ENCODE measurements at places on chromosomes 5 and 9.

DNA sequence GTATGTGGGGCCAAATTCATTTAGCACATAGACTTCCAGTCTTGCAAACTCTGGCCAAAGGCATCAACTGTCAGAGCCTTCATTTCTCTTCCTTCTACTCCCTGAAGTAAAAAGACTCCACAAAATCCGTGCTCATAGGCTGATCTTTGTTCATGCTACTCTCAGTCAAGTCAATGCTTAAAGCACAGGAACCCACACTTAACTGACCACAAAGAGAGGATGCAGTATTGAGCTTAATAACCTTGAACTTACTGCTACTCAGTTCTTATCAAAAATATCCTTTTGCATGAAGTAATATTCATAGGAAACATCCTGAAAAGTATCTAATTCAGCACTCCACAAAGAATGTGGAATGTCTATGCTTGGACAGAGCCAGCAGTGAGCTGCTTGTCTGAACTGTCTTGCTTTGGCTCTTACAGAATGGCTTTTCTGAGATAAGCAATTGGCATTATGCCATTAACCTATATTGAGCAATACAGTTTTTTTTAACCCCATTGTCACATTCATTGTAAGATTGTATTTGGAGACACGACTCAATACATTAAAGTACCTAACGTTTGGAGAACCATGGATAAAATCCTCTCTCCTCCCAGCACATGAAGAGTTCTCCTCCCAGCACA is 21.7 kb downstream of the LPAR1 start:
- DNase-seq, result no peak

DNA sequence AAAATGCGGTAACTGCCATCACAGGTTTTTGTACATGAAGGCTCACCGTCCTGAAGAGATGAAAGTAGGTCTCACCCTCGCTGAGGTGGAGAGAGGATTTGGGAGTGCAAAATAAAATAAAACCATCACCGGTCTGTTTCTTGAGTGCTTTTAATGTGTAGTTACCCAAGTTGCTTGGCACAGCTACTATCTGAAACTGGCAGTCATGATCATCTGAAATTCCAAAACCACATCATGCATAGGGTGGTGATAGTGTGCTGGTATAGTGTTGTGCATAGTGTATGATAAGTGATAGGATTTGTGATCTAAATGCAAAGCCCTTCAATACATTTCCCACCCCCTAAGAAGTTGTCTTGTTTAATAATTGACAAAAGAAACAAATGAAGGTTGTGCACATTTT is 381.3 kb downstream of the DMRT2 start:
- DNase-seq, result no peak

DNA sequence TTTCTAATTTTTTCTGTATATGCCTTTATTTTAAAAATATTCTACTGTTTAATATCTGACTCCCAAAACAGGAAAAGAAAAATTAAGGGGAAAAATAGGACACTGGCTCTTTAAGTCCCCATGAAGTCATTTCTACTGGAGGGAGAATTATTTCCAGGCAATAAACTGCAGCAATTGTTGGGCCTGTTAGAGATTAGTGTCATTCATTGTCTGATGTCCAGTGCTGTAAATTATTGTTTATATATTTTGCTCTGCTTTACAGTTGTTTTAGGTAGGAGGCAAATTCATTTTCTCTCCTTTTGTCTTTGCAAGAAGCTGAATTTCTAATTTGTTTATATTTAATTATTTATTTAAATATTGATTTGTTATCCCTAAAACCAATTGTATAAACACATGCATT is 906.0 kb upstream of the CDH10 start:
- DNase-seq, result no peak

DNA sequence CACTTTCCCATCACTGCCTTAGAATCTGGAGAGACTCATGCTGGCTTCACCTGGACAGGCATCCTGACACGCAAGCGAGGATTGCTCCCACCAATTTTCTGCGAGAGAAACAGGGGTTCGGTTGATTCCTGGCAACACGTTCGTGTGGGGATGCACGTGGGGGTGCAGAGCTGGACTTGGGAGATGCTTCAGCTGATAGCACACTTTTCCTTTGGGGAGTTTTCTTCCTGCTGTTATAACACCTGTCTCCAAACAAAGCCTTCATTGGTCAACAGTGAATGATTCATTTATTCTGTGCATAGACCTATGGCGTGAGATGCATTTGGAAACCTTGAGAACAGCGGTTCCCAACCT is 50.0 kb downstream of the ROPN1L start:
- no peak for DNase-seq

DNA sequence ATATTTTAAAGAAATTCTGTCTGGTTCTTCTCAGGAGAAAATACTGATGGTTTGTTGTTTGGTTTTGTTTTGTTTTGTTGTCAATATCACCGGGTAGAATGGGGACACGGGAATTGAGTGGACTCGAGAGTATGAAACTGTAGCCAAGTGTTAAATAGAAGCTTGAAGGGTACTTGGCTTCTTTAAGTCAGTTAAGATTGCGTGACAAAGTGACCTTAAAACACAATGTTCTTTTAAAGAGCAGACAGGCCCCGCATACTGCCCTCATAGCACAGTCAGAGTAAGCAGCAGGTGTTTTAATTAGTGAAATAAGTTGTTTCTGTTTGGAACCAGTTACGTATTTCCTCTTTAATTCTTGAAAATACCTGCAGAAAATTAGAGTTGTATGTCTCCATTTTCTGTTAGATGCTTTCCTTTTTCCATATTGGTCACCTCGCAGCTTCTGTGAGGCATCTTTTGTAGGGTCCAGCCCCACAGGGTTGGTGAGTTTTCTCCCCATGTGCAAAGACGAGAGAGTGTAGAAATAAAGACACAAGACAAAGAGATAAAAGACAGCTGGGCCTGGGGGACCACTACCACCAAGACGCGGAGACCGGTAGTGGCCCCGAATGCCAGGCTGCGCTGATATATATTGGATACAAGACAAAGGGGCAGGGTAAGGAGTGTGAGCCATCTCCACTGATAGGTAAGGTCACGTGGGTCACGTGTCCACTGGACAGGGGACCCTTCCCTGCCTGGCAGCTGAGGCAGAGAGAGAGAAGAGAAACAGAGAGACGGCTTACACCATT is 9.6 kb downstream of the TRIP13 start:
- no peak for DNase-seq

- DNase-seq, result no peak
Measured at GRCh38 chr5:148961261-148962199, 101.3 kb downstream of the SH3TC2 start.

DNA sequence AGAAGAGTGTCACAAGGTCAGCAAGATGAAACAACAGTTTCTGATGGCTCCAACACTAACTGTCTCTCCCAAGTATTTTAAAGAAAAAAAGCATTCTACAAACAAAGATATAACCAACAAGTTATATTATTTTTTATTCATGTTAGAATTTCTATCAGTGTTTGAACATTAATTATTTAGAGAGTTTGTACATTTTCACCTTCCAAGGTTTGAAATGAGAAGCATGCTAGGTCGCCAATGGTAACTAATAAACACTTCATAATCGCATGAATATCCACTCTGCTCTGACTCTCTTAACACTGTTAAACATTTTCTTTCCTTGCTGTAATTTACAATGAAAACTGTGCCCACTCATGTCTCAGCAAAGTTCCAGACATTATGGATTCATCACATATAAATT is 73.5 kb downstream of the PTCH1 start:
- no peak for DNase-seq

DNA sequence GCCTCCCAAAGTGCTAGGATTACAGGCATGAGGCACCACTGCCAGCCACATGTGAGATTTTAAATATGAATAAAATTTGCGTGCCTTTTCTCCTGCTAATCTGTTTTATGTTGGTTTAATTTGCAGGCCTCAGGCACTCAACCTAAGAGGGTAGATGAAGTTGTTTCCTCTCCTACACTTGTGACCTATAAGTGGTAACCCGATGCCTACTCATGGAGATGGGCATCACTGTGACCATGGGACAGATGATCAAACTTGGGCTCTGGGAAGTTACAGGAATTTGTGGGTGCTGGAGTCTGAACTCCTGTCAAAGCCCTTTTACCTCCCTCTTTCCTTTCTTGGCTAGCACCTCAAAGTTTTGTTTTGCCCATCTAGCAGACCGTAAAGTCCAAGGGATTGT is 1.1 kb downstream of the SLC28A3 start:
- no peak for DNase-seq

DNA sequence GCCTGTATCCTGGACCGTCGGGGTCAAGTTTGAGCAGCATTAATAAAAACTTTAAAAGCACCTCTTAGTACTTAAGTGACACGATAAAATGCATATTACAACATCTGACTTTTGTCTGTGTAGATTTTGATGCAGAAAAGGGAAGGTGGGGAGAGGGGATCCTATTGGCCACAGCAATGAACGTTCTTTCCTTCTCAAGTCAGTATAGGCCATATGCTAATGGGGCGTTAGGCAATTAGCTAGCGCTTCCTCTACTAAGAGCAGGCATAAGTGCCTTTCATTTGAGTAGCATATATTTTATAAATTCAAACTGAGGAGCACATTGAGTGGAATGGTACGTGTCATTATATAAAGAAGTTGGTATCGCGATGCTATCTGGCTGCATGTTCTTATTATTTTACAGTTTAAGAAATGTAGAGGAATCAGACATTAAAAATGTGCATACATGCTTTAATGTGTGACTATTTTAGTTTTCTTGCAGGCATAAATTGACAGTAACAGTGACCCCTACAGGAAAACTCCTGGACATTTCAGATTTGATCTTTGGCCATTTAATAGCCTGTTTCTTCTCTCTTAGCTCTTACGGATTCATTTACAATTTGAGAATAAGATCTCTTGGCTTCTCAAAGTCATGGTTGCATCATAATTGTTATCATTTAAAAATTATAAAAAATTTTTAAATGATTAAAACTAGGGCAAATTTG is 1.1 kb upstream of the GNA14 start:
- DNase-seq, result peak; percentile 10

GRCh38 chr5:74639807-74640449 is 600 bp downstream of the ENC1 start:
- peak; percentile 41 for DNase-seq

DNA sequence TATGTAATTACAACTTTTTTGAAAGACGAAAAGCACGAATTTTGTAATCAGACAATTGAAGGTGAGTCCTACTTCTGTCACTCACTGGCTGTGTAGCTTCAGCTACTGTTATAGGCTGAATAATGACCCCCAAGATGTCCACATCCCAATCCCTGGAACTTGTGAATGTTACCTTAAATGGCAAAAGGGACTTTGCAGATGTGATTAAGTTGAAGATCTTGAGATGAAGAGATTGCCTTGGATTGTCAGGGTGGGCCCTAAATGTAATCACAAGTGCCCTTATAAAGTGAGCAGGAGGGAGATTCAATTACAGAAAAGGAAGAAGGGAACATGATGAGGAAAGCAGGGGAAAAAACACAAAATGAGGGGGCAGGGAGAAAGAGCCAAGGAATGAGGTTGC is 326.2 kb upstream of the MSX2 start:
- no peak for DNase-seq

- DNase-seq, result no peak
Measured at GRCh38 chr5:123147128-123147715, 58.2 kb downstream of the PRDM6 start.

DNA sequence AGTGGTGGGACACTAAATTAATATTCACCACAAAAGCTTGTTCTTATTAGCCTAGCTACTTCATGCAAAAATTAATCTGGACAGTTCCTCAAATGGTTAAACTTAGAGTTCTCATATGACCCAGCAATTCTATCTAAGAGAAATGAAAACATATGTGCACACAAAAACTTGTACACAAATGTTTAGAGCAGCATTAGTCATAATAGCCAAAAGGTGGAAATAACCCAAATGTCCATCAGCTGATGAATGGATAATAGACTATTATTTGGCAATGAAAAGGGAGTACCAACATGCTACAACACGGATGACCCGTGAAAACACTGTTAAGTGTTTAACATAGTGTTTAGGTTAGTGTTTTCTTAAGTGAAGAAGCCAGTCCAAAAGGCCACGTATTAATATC is 32.8 kb upstream of the TNIP1 start:
- DNase-seq, result no peak

- DNase-seq, result no peak
Measured at GRCh38 chr9:135677641-135678168, 14.6 kb downstream of the LCN9 start.

DNA sequence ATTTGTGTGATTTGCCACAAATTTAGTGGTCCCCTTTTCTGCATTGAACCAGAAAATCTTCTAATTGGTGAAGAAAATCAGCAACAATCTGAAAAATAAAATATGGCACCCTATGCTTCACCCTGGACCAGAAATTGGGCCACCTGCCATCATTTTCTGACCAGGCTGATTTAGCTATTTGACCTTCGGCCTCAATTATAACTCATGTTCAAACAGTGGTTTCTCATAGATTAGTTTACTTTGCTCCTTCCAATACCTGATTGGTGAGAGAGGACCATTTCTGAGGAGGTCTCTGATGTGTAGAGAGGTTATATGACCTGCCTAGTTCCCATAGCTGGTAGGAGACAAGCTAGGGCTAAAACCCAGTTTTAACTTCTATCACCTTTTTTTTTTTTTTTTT is 59.0 kb downstream of the PTTG1 start:
- DNase-seq, result no peak

- DNase-seq, result no peak
Measured at GRCh38 chr9:137353223-137354152, 51.4 kb upstream of the NRARP start.

GRCh38 chr9:128136816-128137793 is 9.6 kb upstream of the PTGES2 start:
- no peak for DNase-seq

- DNase-seq, result no peak
Measured at GRCh38 chr9:124198331-124198730, 59.4 kb upstream of the NEK6 start.

GRCh38 chr5:118637947-118638670 is 350.2 kb downstream of the DTWD2 start:
- DNase-seq, result no peak

- DNase-seq, result no peak
Measured at GRCh38 chr5:142184988-142185387, 76.4 kb downstream of the NDFIP1 start.

DNA sequence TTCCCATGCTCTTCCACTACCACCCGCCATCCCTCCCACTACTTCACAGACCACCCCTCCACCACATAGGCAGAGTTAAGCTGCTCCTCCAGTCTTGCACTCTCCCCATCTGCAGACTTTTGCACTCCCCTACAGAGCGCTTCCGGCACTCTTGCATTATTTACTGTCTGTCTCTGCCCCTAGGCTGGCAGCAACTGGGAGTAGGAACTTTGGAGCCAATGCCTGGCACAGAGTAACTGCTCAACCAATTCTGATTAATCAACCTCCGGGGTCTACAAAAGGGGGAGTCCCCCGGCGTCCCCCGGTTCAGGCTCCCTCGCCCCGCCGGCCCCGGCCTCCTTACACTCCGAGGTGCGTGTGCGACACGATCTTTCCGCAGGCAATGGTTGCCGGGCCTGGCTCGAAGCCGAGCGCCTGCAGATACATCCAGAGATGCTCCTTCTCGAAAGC is 498 bp downstream of the HAUS6 start:
- DNase-seq, result peak; percentile 68

GRCh38 chr9:136943291-136944211 is 987 bp downstream of the FBXW5 start:
- DNase-seq, result peak; percentile 63

Measured in NAMALWA (cell line).